RWPE2 (cell line): ENCODE measurements at places on chromosomes 7 and 10.

- DNase-seq, result no peak
These were observed 545.8 kb upstream of the NRP1 start for GRCh38 chr10:33880291-33880690.

- no peak for DNase-seq
These were observed 1212.4 kb downstream of the SORCS1 start for GRCh38 chr10:105952153-105952552.

DNA sequence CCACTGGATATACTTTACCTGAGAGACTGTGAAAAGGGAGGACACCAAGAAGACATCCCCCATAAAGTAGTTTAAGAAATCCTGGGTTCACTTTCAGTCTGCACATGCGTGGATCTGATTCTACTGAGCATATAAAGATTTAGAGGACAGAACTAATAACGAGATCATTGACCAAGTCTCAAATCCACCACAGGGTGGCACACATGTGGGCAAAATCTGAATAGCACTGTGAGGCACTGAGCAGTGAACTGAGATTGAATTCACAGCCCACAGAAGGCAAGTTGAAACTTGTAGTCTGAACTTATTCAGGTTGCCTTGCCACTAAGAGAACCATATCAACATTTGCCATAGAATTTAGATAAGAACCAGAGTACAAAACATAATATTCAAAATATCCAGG lies 818.6 kb downstream of the GRID1 start:
- no peak for DNase-seq

DNA sequence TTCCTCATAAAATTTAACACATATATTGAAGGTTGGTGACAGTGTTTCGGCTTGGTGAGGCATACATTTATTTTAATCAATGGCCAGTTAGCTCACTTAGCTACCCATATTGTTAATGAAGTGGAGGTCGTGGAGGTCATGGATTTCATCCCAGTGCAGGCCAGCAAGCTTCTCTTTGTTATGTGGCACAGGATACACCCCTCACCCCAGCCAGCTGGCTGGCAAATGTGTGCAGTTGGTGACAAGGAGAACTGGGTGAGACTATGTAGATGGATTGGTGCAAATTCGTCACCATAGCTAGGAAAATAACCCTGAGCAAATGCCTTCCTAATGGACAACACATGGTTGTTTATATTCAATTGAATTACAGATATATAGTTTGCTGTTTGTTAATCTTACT lies 50.5 kb upstream of the FOXP2 start:
- no peak for DNase-seq

- no peak for DNase-seq
These were observed 38.2 kb downstream of the WDR37 start for GRCh38 chr10:1094112-1095057.

DNA sequence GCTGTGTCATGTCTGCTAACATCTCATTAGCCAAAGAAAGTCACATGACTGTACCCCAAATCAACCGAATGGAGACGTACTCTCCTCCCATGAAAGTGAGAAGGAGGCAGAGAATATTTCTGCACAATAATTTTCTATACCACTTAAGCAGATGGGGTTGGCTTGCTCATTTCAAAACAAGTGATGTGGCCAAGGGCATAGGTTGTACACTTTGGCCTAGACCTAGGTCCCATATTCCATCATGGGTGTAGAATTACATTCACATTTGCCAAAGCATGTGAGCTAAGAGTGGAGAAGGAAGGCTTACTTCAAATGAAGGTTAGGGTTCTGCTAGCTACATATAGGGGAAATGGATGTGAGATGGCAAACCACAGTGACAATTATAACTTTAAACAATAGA lies 83.0 kb downstream of the ZNF365 start:
- no peak for DNase-seq

- DNase-seq, result no peak
These were observed 682.8 kb downstream of the MAGI2 start for GRCh38 chr7:78770422-78771410.

GRCh38 chr7:99779949-99780348 lies 4.0 kb downstream of the CYP3A4 start:
- DNase-seq, result no peak

- DNase-seq, result peak; percentile 55
These were observed 1.0 kb downstream of the CDK6 start for GRCh38 chr7:92835261-92835850.

DNA sequence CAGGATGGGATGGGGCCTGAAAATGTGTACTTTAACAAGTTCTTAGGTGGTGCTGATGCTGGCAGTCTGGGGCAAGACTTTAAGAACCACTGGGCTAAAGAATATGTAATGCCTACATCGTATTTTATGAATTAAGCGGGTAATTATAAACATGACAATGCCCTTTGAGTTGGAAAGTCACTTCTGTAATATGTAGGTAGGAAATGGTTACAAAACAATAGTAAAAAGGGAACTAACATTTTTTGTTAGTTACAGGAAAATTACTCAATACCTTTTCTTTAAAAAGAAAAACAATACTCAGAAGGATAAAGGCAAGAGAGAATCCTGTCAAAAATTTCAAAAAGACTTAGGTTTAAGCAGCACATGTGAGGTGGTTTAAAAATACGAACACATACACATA lies 48.3 kb upstream of the STEAP4 start:
- no peak for DNase-seq

DNA sequence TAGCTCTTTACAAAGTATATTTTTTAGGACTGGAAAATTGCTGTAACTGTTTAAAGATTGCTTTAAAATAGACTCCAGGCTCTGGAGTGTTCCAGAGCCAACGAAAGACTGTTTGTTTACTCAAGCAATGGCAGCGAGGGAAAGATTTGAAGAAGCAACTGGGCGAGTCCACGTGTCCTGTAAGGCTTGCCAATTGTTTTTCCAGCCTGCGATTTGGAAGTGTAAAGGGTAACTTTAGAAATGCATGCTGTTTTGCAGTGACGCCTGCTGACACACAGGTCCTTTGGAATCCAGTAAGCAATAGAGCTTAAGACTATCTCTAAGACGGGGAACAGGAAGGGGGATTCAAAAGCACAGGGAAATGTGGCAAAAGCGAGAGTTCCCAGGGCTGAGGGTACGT lies 55.8 kb downstream of the TACC2 start:
- DNase-seq, result no peak

- DNase-seq, result no peak
These were observed 3.8 kb downstream of the DEPP1 start for GRCh38 chr10:44974628-44975430.

GRCh38 chr10:11208908-11209829 lies 191.5 kb downstream of the CELF2 start:
- no peak for DNase-seq

GRCh38 chr7:125197731-125198393 lies 268.2 kb upstream of the POT1 start:
- DNase-seq, result no peak

GRCh38 chr10:70498970-70499835 lies 20.6 kb downstream of the PALD1 start:
- no peak for DNase-seq

GRCh38 chr7:99102809-99103690 lies 40.9 kb downstream of the SMURF1 start:
- DNase-seq, result no peak

- no peak for DNase-seq
These were observed 241.5 kb upstream of the SP8 start for GRCh38 chr7:21028186-21028585.

DNA sequence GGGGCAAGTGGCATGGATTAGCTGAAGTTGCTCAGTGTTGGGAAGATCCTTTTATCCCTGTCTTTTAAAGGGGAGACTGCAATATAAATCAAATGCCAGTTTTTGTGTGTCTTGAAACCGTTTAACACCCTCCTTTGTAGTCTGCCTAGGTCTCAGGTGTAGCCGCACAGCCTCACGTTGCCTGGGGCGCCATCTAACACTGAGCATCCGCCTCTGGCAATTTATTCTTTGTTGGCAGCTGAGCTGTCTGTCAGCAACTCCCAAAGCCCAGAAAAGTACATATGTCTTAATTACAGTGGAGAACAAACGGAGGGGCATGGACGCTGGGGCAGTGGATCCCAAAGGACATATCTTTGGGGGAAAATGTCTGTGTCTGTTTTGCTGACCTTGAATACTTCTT lies 254.7 kb downstream of the STK31 start:
- DNase-seq, result no peak

- peak; percentile 76 for DNase-seq
These were observed 323.0 kb downstream of the PARD3 start for GRCh38 chr10:34492081-34492480.

DNA sequence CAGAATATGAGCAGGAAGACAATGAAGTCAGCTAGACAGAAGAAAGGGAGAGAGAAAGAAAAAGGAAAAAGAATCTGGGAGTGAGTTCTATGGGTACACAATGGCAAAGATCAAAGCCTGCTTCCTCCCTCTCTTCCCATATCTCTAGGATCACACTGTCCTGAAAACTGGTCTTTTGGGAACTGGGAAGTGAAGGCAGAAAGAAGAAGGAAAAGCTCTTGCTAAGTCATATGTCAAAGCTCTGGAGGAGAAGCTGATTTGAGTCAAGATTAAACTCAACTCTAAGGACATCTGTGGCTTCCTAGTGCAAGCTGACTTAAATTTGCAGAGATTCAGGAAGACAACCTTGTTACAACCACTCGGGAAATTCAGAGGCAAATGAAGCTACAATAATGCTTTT lies 147.5 kb downstream of the DOCK4 start:
- no peak for DNase-seq

GRCh38 chr10:88990384-88991160 lies at the start of gene FAS:
FAS (plus strand) TSS chr10:88990798; CDS start chr10:88990877, 79 bp downstream.
- DNase-seq, result peak; percentile 87

- no peak for DNase-seq
These were observed 5.2 kb downstream of the FRA10AC1 start for GRCh38 chr10:93697207-93697606.

GRCh38 chr7:80584778-80585177 lies 53.7 kb upstream of the CD36 start:
- DNase-seq, result no peak

DNA sequence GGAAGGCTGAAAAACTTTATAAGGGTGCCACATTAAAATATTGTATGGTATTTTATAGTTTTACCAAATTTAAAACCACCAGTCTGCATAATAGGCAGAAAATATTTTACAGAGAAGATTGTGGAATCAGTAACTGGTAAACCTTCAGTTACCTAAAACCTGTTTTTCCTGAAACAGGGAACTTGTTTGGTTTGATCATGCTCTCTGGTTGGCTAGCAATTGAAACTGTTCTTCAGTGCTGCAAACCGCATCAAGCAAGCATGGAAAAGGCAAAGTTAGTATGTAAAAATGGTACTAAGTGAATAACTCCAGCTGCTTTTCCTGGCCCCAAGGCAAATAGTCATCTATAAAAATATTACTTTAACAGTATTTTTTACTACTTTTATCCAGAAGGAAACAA lies 316.9 kb upstream of the LRRN3 start:
- DNase-seq, result no peak

DNA sequence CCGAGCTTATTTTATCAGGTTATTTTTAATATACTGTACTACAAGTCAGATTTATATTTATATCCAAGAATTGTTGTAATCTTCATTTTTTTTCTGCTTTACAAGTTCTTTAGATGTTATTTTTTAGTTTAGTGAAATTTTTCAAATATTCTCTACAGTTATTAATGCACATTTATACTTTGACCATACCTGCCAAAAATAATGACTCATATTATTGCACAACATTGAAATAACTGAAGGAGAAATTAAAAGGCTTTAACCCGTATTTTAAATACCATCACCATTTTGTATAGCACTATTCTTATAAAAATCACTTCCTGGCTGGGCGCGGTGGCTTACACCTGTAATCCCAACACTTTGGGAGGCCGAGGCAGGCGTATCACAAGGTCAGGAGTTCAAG lies 278.5 kb downstream of the BICC1 start:
- DNase-seq, result no peak

DNA sequence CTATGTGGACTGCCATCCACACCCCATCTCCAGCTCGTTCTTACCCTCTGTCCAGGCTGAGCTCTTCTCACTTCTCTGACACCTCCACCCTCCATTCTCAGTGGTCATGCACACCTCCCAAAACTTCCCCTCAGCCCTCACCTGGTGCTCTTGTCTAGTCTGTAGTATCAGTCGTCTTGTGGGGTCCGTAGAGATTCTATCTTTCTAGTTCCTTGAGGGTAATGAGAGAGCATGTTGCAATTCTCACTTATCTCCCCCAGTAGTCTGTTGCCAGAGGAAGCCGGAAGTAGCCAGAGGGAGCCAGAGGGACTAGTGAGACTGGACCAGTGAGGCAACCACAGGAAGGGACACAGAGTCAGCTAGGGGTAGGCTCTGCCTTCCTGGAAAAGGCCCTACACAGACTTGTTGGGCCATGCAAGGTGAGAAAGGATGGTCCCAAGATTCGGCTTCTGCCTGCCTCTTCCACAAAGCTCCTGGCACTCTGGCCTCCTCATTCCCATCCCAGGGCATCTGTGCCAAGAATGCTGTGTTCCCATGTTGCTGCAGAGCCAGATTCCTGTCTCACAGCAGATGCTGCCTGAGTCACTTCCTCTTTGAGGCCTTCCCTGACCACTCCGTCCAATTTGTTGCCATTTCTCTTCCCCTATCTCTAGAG lies 50.6 kb upstream of the DUSP5 start:
- DNase-seq, result peak; percentile 80

DNA sequence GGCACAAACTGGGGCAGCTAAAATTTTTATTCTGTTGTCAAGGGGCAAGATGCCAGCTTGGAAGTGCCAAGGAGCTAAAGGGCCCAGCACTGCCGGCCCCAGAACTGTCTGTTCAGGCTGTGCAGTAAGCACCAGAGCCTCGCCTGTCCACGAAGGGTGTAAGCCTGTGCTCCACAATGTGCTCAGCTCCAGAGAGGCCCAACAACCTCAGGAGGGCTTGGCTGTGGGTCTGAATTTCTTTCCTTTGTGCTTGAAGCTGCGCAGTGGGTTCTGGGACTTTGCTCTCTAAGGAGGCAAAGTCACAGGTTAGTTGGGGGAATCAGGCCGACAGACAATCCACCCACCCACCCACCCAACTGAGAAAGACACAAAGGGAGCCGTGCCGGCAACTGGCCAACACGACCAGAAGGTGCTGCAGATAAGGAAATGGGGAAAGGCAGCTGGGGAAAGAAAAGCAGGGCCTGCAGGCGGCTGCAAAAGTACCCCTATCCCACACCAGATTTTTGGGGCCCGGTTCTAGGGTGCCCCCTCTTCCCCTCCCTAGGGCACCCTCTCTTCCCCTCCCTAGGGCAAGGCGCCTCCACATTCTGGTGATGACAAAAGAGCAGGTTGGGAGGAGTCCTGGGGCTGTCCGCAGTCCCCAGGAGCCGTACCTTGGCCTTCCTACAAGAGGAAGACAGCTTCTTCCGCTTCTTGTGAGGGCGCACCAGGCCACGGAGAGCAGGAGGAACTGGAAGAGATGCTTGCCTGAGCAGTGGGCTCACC lies 7.7 kb downstream of the DDX56 start:
- no peak for DNase-seq
